ENCODE measurements at places on chromosomes 12 and 14.
A peak's percentile ranks its signal among the peaks of the same experiment; 100 is the strongest.

GRCh38 chr12:89382328-89382727 is 30.0 kb upstream of the DUSP6 start:
- no peak for ATAC-seq

GRCh38 chr14:35268946-35269345 is 23.2 kb upstream of the PSMA6 start:
- no peak for ATAC-seq

DNA sequence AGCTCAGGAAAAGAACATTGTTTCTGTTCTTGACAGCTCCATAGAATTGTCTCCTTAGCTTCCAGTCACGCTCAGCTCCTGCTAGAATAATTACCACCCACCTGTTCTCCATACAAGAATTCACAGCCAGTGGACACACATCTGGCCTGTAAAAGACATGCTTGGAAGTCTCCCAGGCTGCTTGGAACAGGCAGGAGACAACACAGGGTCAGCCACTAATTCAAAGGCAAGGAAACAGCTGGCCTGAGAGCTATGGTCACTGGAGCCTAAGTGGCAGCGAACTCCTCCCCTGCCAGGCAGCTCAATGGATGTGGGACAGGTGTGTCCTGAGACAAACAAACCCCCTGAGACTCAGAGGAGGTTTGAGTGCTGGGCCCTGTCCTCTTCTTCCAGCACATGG is 22.9 kb upstream of the LTBP2 start:
- no peak for ATAC-seq

DNA sequence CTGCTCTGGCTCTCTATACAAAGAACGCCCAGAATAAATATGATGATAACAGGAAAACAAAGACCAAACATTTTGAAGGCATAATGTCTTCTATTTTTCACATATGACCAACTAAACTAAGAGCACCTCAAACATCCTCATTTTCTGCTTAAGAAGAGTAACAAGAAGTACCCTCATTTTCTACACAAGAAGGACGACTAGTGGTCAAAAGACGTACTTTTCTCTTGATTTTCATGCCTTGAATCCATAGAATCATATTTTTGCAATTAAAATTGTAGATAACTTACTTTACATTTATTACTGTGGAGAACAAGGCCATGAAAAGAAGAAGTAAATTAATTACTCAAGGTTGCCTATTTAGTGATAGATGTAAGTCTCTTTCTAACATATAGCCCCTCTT is 358.6 kb downstream of the DUSP6 start:
- ATAC-seq = no peak

- no peak for ATAC-seq
Measured at GRCh38 chr14:71472356-71473340, 459.6 kb upstream of the RGS6 start.

GRCh38 chr12:795305-795704 is 42.9 kb downstream of the WNK1 start:
- peak; percentile 70 for ATAC-seq

- ATAC-seq = no peak
Measured at GRCh38 chr12:116849216-116849615, 32.0 kb downstream of the HRK start.

GRCh38 chr12:21330682-21331253 is 3.9 kb downstream of the SLCO1A2 start:
- no peak for ATAC-seq

- no peak for ATAC-seq
Measured at GRCh38 chr12:109730306-109731145, 16.9 kb downstream of the FAM222A start.

GRCh38 chr12:95114766-95115405 is 41.5 kb upstream of the NR2C1 start:
- ATAC-seq = no peak

GRCh38 chr12:69070319-69071090 is 137.5 kb upstream of the CPM start:
- ATAC-seq = peak; percentile 82

GRCh38 chr12:45381351-45381750 is 165.5 kb downstream of the ANO6 start:
- ATAC-seq = no peak

DNA sequence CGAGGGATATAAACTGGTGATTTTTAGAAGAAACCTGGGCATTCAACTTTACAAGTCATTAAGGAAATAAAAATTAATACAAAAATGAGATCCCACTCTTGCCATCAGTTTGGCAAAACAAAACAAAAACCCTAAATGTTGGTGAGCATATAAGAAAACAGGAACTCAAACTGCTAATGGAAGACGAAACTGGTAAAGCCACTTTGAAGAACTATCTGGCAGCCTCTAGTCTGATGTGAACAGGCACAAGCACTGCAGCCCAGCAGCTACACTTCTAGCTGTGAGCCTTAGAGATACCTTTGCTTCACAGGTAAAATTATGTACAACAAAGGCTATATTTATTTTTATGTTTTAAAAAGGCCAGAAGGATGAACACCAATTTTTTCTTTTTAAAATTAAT is 459.6 kb downstream of the ZFP36L1 start:
- peak; percentile 79 for ATAC-seq

DNA sequence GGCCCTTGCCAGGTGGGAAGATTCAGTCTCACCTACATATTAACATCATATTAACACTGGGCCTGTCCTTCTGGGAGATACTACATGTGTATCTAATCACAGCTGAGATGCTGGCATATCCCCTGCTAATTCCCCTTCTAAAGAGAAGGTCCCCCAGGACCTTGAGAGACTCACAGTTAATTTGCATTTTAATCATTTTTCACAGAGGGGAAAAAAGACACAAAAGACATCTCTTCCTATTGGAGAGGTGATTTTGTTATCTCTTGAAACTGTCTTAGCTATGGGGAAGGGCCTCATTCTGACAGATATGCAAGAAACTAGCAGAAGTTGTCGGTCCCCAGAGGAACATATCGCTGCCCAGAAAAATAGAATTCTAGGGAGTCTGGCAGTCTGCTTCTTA is 7.5 kb downstream of the C14orf132 start:
- ATAC-seq = no peak

DNA sequence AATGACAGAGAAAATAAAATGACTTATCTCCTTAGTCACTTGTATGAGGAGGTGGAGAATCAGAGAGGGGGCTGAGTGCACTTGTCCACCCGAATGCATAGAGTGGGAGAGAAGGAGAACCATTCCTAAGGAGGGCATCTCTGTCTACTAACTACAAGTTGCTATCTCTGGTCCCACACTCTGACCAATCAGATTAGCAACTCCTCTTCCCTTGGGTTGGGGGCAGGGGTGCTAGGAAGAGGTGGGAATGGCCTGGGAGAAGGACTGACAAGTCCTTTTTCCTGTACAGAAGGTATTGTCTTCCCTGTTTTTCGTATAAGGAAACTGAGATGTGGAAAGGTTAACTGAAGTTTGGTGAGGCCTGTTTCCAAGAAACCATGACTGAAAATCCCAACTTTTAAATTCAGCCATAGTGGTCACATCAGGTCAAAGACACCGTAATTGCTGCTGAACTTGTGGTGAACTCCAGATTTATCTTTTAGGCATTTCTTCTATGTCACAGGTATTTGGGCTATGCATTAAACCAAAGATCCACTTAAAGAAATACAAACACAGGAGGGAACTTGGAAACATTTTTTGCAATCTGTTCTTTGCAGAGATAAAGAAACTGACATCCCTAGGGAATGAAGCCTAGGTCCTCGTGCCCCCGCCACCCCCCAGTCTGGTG is 207.8 kb downstream of the CRADD start:
- no peak for ATAC-seq

DNA sequence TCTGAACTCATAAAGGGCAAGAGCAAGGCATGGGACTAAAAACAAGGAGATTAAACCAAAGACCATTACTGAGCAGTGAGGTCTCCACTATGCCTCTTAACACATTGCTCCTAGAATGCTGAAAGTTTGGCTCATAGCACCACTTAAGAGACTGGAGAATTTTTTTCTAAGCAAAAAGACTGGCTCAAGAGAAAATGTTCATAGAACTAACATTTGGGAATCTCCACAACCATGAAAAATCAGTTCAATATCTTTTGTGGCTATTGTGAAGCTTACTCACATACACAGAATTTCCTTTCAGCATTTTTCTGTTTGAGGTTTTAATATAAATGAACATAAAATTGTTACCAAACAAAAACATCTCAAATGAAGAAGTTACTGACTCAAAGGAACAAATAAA is 255.8 kb downstream of the CCDC91 start:
- no peak for ATAC-seq

DNA sequence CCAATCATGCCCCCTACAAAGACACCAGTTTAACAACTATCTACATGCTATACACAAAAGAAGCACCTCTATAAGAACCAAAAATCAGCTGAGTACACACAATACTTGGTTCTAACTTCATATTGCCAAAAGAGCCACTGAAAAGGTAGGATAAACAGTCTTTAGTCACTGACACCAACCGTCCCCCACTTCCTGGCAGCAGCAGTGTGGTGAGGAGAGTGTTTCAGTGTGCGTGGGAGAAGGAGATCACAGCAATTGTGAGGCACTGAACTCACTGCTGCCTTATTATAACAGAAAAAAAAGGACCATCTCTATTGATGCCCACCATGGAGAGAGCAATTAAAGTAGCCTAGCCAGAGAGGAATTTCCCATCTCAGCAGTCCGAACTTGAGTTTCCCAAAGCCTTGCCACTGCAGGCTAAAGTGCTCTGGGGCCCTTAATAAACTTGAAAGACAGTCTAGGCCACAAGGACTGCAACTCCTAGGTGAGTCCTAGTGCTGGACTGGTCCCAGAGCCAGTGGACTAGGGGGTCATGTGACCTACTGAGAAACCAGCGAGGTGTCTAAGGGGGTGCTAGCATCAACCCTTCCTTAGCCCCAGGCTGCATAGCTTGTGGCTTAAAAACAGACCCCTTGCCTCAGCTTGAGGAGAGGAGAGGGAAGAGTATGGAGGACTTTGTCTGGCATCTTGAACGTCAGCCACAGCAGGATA is 37.1 kb upstream of the LMNTD1 start:
- no peak for ATAC-seq

DNA sequence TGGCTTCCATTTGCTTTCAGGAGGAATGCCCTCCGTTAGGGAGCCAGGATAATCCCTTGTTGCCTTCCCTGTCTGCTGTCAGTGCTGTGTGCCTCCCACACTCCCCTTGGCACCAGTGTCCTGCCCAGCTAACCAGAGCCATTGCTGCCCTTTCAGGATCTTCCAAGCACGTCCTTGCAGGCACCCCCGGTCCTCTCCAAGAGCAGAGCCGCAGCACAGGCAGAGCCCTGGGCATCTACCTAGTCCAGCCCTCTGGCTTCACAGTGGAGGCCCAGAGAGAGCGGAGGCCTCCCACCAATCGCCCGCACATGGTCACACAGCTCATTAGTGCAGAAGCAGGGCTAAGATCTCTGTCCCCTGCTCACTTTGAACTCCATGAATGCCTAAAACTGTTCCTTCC is 39.0 kb upstream of the TSPAN9 start:
- no peak for ATAC-seq

DNA sequence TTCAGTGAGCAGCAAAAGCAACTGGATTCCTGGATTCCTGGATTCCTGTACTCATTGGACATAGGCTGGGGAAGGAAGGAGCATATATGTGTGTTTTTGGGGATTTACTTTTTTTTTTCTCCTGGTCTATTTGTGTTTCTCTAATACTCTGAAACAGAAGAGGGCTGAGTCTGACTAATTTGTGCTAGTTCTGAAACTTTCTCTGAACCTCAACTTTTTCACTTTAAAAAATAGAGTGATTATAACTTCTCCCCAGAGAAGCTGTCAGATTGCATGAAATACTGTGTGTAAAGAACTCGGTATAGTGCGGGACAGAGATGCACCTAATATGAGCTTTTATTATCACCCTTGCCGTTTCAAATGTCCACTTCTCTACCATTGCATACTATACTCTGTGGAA is 529.5 kb downstream of the TMTC2 start:
- no peak for ATAC-seq

DNA sequence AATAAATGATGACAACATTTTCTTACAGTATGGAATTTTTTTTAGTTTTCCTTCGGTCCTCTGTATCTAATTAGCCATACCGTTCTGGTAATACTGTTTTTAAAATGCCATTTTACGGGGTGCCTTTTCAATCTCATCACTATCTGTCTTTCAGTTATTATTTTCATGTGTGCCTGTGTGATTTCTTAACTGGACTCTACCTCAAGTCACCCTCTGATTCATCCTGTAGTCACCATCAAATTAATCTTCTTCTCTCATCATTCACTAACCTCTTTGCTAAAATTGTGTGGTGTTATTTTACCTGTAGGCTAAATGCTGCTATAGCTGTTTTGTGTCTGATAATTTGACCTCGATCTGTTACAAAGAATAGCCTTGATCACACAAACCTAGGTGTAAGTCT is 16.0 kb upstream of the CCT2 start:
- no peak for ATAC-seq

DNA sequence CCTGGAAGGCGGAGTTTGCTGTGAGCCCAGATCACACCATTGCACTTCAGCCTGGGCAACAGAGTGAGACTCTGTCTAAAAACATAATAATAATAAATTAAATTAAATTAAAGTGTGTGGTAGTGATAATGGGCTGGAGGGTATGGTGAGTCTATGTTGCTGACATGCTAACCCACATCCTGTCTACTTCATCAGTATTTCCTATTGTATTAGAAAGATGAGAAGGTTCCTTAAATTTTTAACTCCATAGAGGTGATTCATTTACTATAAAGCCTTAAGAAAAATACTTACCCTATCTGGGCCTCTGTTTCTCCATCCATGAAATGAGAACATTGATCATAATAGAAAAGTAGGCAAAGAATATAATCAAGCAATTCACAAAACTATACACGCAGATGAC is 280.5 kb downstream of the FBXL14 start:
- no peak for ATAC-seq

GRCh38 chr12:68237078-68237477 is 11.5 kb upstream of the IL26 start:
- no peak for ATAC-seq

- no peak for ATAC-seq
Measured at GRCh38 chr12:54945082-54945481, 39.5 kb downstream of the TESPA1 start.

DNA sequence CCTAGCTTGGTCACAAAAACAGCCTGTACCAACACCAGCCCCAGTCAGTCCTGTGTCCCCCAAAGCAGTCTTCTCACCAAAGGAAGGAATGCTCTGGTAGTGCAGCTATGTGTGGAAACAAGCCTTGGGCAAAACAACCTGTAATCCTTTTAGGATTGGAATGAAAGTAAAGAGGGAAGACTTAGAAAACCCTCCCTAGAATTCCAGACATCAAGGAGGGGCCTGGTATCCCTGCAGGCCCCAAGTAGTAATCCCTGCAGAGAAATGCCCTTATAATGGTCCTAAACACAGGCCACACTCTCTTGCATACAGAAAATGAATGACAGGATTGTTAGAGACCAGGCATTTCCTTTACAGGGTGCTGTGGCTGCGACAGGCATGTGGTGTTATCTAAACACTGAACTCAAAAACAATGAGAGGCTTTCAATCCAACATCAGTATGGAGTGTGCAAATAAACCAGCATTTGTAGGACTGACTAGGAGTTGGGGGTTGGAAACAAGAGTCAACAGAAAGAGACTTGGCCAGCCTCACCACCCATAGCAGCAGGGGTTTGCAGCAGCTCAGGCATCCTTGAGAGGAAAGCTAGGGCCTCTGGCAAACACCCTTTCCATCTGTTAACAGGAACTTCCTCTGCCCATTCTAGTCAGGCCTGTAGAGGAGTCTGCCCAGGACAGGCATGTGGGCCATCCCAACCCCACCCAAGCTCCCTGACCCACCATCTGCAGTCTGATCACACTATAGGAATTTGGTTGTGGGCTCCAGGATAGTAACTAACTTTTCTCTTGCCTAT is 59.1 kb downstream of the DCAF5 start:
- ATAC-seq = no peak

GRCh38 chr12:112977641-112978040 is 678 bp upstream of the OAS2 start:
- no peak for ATAC-seq
